Fibroblast of skin of scalp (primary cell): ENCODE measurements at places on chromosomes 16 and 17.

DNA sequence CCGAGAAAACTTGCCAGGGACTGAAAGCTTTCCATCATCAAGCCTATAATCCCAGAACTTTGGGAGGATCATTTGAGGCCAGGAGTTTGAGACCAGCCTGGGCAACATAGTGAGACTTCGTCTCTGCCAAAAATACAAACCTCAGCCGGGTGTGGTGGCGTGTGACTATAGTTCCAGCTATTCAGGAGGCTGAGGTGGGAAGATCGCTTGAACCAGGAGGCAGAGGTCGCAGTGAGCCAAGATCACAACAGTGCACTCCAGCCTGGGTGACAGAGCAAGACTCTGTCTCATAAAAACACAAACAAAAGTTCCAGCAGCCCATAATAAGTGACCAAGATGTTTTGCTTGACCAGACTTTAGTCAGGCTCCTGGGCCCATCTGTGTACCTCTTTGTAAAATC is 1.9 kb downstream of the MEAK7 start:
- DNase-seq, result no peak

DNA sequence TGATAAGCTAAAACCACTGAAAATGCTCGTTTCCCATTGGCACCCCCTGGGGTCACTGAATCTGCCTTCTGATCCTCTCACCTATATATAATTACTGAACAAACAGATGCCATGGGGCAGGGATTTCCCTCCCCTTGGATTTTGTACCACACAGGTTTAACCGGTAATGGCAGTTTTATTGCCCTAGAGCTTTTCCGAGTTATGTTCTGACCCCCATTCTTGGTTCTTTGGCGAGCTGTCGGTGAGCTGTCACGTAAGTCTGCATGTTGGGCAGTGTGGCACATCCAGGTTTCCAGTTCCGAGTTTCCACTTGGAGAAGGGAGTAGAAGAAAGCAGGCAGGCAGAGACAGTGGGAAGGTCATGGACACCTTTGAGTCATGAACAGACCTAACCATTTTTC is 7.1 kb downstream of the TMEM97 start:
- DNase-seq, result no peak

DNA sequence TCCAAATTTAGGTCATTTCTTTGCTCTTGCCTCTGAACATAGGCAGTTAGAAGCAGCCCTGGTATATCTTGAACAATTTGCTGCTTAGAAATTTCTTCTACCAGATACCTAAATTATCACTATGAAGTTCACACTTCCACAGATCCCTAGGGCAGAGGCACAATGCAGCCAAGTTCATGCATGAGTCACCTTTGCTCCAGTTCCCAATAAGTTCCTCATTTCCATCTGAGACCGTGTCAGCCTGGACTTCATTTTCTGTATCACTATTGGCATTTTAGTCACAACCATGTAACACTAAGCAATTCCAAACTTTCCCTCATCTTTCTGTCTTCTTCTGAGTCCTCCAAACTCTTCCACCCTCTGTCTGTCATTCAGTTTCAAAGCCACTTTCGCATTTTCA is 45.0 kb downstream of the KCNJ16 start:
- no peak for DNase-seq

- peak; percentile 62 for DNase-seq
These were observed 261.1 kb downstream of the C16orf95 start for GRCh38 chr16:87056083-87056482.

DNA sequence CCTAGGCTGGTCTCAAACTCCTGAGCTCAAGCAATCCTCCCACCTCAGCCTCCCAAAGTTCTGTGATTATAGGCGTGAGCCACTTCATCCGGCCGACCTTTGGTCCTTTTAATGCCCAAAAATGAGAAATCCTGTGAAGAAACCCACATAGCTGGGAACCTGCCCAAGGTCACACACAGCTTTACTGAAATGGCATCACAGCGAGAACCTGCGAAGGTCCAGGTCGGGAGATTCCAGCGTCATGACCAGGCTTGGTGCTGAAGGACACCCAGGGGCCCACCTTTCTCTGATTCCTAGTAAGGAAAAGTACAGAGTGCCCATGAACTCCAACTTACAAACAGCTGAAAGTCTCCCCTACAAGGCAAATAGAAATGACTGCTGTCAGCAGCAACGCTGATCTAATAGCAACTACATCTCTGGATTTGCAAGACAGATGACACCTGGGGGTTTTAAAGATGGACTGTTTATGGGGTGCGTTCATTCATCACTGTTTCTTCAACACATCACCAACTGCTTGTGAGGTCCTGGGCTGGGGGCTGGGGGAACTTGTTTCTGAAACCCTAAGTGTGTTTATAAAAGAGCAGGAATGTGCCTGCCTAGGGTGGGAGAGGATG is 24.5 kb upstream of the DNAH17 start:
- DNase-seq, result no peak

GRCh38 chr17:49598918-49599317 is 23.2 kb downstream of the NXPH3 start:
- no peak for DNase-seq

DNA sequence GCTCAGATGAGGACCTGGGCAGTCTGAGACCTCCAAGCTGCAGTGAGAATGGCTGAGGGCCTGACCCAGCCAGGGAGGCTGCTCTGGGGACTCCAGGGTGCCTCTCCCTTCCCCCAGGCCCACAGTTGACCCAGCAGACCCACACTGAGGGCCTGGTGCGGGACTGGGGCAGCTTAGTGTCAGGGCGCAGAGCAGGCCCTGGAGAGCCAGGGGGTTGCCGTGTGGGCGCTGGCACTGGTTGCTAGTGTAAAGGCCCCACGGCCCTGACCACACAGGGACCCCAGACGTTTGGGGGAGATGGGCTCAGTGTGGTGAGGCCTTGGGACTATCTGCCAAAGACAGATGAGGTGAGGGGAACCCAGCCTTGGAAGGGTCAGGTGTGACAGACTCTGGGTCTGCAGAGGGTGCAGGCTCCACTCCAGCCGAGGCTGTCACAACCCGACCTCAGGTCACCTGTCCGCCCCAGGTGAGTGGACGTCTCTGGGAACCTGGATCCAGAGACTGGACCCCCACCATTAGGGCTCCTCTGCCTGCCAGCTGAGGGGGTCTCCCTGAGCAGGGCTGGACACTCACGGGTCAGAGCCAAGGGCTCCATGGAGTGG is 50.8 kb upstream of the GNG13 start:
- DNase-seq, result no peak

- no peak for DNase-seq
These were observed 34.6 kb upstream of the TAC4 start for GRCh38 chr17:49882434-49882833.

- no peak for DNase-seq
These were observed 185.5 kb upstream of the SOX9 start for GRCh38 chr17:71935341-71935740.

DNA sequence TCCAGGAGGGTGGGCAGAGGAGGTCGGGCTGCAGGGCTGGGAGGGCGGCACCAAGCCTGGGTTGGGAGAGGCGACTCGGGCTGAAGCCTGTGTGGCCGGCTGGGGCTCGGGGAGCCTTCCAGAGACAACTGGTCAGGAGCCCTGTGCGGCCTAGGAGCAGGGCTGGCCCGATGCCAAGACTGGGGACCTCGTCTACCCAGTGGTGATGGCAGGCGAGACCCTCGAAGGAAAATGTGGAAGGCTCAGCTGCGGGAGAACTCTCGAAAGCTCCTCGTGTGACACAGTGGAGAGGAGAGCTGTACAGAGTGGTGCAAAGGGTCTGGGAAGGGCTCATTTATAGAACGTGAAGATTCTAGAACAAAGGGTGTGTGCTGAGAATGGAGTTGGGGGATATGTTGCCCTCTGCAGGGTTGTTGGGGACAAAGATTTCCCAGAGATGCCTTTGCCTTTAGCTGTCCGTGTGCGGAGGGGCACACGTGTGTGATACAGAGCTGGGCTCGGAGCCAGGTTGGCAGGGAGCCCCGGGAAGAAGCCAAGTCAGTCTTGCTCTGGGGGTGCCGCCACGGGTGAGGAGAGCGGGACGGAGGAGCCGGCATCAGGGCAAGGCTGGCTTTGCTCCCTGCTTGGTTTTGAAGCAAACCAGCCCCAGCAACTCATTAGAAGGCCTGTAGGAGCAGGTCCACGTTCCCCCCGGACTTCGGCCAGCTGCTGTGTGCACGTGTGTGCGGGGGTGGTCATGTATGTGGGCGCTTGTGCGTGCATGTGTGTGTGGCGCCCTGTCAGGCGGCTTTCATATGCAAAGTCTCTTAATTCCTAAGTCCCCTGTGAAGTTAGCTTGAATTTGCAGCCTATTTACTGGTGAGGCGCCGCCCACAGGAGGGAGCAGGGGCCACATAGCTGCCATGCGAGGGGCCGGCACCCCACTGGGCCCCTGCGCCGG is 132.4 kb upstream of the CHMP6 start:
- peak; percentile 94 for DNase-seq

- DNase-seq, result no peak
These were observed 32.6 kb downstream of the TMEM100 start for GRCh38 chr17:55690105-55690508.

DNA sequence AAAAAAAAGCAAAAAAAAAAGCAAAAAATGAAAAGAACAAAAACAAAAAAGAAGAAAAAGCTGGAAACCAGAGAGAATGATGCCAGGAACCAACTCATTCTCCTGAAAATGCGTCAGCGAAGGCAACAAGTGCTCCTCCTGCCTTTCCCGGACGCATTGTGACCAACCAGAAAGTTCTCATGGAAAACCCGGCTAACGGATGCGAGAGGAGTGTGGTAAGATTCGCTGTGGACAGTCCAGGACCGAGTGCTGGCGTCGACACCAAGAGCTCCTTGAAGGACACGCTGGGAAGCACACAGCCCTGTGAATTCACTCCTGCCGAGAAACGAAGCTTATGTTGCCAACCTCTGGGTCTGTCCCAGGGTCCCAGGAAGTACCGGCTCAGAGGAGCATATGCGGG is 43.4 kb downstream of the METRNL start:
- no peak for DNase-seq

GRCh38 chr17:49842371-49842770 is 5.5 kb downstream of the TAC4 start:
- no peak for DNase-seq

DNA sequence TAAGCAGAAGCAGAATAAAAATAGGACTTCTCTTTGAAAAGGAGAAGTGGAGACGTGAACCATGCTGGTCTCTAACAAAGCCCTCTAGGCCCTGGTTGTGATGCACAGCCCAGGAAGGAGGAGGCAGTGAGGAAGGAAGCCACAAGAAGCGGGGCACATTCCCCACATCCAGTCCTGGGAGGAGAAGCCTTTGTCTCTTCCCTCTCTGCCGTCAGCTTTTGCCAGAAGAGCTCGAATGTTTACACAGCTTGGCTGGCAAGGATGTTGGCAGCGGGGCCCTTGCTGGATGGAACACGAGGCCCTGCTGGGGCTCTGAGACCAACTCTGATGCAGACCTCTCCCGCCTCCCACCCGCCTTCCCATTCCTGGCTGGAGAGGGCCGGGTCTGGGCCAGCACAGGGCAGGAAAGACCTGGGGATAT is 91.3 kb downstream of the MAF start:
- DNase-seq, result no peak

GRCh38 chr17:82301916-82302567 is 15.4 kb downstream of the CD7 start:
- DNase-seq, result no peak

- DNase-seq, result no peak
These were observed 11.5 kb downstream of the MPRIP start for GRCh38 chr17:17053446-17054379.

GRCh38 chr16:73047536-73048291 is at the start of gene ZFHX3:
TSS of gene ZFHX3 (minus strand) at chr16:73048128. CDS start at chr16:72960145, 87,983 bp downstream.
- DNase-seq, result peak; percentile 84

GRCh38 chr17:38606646-38607611 is 1.2 kb upstream of the SRCIN1 start:
- DNase-seq, result no peak

DNA sequence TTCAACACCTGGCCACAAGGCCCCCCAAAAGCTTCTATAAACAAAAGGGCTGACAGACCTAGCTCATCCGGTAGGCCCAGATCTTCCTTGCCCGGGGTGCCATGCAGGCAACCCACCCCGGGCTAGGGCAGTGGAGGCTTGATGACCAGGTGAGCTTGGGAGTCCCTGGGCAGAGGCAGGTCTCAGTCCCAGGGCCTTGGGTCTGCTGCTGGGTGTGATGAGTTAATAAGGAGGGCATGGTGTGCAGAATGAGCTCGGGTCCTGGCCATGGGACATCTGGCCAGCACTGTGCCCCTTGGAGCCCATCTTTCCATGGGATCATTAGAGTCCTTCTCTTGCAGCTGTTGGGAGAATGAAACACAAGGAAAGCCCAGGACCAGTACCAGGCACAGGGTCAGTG is 20.2 kb upstream of the MPRIP start:
- DNase-seq, result no peak

DNA sequence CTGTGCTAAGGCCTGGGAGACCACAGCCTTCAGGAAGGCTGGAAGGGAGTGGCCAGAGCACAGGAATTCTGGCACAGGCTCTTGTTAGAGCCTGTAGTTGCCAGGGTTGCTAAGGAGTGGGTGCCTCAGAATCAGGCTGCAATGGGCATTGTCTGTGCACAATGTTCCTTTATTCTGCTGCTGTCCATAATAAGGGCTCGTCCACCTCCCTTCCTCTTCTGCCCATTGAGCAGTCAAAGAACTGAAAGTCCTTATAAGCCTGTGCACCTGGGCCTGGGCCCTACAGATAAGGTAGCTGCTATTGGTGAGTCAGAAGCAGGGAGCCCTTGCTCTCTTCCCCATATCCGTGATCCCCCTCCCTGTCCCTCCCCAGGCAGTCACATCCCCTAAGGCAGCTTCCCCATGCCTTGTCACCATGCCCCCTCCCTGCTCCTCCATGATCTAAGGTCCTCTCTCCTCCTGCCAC is 5.4 kb upstream of the CNGB1 start:
- DNase-seq, result no peak

- DNase-seq, result no peak
These were observed 486 bp downstream of the SYT17 start for GRCh38 chr16:19168371-19169081.

DNA sequence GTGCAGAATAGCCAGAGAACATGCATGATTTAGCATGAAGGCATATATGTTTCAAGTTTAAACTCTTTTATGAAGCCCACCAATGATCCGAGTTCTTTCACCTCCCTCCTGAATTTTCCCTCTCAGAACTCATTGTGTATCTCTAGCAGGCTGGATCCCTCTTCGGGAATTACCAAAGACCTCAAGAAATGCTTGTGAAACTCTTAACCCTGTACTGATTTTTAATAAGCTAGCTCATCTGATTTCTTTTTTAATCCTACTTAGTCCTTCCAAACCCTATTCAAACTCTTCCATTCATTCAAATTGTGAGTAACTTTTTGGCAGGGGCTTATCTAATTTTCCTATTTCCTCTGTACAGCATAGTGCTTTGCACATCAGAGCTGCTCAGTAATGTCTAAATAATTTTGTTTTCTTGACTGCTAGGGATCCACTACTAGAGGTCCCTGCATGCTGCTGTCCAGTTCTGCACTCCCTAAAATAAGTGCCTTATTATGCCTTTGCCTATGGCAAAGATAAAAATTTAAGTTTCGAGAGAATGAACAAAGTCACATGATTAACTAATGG is 723.8 kb downstream of the CDH11 start:
- DNase-seq, result no peak
